ENCODE measurements at places on chromosomes 6 and 20.

DNA sequence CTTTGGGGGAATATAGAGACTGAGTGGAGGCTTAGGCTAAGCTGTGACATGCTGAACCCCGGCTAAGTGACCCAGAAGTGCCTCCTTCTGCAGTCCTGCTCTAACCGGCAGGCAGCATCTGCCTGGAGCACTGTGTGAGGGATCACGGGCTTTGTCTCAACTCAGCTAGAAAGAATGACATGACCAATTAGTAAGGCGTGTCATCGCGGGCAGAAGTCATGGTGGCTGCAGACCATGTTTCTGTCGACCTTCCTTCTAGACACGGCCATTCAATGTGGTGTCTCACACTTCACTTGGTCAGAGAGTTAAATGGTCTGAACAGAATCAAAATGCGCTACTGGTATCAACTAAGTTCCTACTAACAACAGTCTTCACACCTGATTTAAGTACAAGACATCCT, 35.0 kb downstream of the HUS1B start:
- DNase-seq, result no peak

- no peak for DNase-seq
These were observed 148.3 kb downstream of the HACE1 start for GRCh38 chr6:104711371-104711770.

- peak; percentile 38 for DNase-seq
These were observed 84.9 kb downstream of the TIAM2 start for GRCh38 chr6:155079985-155080452.

GRCh38 chr6:99589290-99589672, 17.4 kb upstream of the PRDM13 start:
- DNase-seq, result peak; percentile 35

DNA sequence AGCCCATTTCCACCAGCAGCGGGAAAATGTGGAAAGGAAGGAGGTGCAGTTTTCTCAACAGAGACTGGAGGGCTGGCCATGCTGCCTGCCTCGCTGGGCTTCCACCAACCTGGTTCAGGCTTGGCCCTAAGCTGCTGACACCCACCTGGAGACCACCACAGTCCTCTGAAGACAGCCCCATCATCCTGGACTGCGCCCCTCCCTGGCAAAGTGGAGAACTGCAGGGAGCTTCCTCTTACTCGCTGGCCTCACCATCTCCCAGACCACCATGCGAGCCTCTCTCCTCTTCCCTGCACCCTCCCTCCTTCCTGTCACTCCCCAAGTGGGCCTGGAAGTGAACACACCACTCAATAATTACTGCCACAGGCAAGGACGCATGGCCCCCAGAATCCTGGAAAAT, 71.5 kb downstream of the PSMG4 start:
- no peak for DNase-seq
